PC-3 (cell line): ENCODE measurements at places on chromosomes 13 and 19. TPM values are rescaled to one million over a fixed set of nuclear protein-coding genes. Genes with fewer than 3 reads are reported as not detected.

DNA sequence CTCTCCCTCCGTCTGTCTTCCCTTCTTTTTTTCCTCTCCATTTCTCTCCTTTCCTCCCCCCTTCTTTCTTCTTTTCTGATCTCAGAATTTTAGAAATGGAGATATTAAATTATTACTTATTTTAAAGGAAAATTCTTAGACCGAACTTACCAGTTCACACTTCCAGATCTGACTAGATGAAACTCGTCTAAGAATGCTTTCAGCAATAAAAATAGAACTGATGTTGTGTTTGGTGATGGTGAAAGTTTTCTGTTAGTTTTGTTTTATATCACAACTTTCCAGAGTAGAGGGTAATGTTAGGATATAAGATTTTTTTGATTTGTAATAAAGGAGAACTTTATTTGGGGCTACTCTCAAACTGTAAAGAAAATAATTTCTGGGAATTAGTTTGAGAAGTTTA lies 29.9 kb downstream of the UCHL3 start:
- no peak for DNase-seq

PEX11G gene
- 6.6 and 8.6 TPM in 2 replicates for total RNA-seq

GRCh38 chr13:51818276-51818675 lies 14.3 kb upstream of the DHRS12 start:
- DNase-seq, result no peak

GRCh38 chr13:96285729-96286128 lies 195.8 kb downstream of the HS6ST3 start:
- no peak for DNase-seq

GRCh38 chr13:106919638-106920037 lies 351.7 kb upstream of the ARGLU1 start:
- no peak for DNase-seq
